ENCODE measurements at places on chromosomes 5 and 9.

DNA sequence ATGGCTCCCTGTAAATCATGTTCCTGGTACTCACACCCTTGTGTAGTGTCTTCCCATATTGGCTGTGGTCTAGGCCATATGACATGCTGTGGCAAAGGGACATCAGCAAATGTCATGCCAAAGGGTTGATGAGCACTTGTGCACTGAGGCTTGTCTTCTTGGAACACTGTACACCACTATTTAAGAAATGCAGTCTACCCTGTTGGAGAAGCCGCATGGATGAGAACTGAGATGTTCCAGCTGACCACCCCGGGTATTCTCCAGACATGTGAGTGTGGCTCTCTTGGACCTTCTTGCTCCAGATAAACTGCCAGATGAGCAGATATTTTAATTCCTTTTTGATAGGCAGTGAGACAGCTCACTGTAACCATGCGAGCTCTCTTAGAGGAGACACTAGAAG, 20.5 kb upstream of the NPR3 start:
- DNase-seq = no peak

DNA sequence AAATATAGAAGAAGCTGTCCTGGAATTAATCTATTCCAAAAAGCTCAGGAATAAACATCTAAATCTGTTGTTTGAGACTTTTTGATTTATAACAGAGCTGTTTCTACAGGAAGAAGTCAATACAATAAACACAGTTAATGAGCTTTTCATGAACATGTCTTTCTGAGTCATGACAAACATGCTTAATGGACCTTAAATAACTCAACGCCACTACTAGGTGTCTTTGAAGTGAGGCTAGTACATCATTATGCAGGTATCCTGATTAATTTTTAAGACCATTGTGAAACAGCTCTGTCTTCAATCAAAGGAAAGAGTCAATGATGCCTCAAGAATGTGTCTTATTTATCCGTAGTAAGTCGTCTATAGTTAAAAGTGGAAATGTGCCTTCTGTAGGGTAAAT, 131.6 kb downstream of the GABRB2 start:
- no peak for DNase-seq

- no peak for DNase-seq
These were observed 157.7 kb upstream of the SLC12A2 start for GRCh38 chr5:127925916-127926315.

- DNase-seq = peak; percentile 79
These were observed 23.9 kb downstream of the PIK3R1 start for GRCh38 chr5:68239487-68239886.

DNA sequence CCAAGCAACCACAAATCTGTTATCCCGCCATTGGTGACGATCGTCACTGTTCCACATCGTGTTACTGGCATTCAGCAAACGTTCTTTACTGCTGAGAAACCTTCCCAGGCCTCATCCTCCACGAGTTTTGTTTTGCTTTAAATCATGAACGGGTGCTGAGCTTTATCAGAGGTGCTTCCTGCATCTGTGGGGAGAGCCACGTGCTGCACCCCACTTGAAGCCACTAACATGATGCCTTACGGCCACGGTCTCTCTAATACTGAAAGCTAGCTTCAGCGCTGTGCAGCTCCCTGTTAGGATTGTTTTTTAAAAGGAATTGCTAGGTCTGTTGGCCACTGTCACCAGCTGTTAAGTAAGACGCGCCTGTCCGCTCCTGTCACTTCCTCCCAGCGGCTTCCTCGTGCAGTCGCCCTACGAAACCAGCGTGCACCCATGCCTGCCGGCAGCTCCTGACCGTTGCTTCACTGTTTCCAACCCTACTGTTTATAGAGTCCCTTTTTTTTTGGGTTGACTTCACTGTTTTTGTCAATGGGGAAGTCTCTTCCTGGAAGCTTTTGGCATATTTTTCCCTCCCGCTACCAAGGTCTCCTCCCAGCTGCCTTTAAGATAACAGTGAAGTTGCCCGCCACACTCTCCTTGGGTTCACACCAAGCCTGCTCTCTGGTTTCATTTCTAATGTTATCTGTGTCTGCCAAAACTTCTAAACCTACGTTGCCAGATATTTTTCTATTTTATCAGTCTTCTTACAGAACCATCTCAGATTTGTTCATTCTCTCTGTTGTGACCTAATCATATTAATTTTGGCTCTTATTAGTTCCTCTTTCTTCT, 20.3 kb downstream of the LPCAT1 start:
- peak; percentile 92 for DNase-seq

DNA sequence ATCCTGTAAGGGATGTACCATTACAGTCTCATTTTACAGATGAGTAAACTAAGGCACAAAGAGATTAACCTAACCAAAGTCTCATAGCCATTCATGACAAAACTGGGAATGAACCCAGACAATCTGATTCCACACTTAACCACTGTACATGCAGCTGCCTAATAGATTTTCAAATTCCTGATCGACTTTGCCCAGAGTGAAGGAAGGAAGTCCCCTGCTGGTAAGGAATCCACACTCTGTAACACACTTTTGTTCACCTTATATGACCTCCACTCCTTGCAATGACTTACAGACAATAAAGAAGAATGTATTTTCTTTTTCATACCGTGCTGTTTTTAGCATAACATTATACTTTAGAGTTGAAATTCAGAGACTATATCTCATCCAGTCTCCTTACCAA, 31.3 kb upstream of the PLPP6 start:
- DNase-seq = no peak

DNA sequence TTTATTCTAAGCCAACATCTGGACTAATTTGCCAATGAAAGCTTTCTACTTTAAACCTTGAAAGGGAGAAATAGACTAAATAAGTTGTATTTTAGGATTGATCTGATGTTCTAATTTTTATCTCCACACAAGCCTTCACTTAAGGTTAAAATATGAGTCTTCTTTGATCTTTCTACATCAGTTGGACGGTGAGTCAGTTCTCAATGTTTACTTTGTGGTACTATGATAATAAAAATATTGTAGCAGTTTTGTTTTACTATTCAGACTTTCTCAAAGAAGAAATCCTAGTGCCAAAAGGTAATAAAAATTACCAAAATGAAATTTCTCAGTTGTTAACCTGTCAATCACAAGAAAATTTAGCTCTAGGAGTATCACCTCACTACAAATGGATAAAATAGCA, 203.5 kb upstream of the RGMB start:
- no peak for DNase-seq

GRCh38 chr5:124631874-124632550, 114.4 kb downstream of the ZNF608 start:
- DNase-seq = no peak

DNA sequence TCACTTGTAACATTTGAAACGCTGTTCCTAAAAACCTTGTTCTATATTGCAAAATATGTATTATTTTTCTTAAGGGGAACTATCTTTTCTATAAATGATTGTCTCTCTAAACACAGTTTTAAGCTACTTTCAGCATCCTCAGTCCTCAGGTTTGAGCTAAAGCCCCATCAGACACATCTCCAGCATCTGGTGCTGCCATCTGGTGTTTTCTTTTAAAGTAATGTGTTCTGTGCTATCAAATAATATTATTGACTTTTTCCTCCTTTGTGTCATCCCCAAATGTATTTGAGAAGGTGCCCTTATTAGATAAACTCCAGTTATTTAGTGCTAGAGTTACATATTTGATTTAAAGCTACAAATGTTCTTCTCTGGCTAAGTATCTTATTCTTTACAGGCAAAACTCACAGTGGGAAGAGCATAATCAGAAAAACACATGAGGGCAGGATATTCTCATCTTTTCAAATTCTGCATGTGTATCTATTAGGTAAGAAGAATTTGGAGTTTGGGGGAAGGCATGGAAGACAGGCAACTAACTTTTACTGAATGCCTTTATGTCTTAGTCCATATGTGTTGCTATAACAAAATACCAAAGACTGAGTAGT, 27.5 kb downstream of the ZNF474 start:
- DNase-seq = no peak

- DNase-seq = no peak
These were observed 260.3 kb upstream of the TNC start for GRCh38 chr9:115378241-115378640.

DNA sequence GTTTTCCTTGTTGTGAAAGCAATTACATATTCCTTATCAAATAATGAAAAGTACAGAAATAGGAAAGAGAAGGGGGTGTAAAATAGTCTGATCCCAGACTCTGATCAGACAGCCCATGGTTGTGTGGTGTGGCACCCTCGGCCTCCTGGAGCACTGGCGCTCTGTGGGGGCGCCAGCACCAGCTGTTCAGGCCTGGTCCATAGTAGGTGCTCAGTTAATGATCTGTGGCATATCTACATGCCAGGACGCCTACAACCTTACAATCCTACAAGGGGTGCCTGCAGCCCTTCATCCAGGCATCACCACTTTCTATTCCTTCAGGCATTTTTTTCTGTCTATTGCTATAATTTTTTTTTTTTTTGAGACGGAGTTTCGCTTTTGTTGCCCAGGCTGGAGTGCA, 16.6 kb downstream of the MIGA2 start:
- DNase-seq = no peak

DNA sequence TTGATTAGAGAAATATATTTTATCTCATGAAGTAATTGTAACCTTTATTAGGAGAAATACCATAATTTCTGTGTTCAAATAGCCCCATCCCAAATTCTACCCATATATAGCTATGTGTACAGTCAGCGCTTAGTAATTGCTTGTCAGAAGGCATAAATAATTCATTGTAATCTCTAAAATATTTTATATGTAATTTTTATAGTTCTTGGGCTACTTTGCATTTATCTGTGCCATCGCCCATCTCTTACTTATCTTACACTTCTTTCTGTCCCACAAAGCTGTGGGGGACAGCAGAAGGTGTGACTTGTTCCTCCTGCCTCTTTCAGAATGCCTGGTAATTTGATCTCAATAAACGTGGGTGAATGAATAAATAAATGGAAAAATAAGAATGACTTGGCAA, 5.5 kb downstream of the ADAMTSL1 start:
- DNase-seq = no peak

DNA sequence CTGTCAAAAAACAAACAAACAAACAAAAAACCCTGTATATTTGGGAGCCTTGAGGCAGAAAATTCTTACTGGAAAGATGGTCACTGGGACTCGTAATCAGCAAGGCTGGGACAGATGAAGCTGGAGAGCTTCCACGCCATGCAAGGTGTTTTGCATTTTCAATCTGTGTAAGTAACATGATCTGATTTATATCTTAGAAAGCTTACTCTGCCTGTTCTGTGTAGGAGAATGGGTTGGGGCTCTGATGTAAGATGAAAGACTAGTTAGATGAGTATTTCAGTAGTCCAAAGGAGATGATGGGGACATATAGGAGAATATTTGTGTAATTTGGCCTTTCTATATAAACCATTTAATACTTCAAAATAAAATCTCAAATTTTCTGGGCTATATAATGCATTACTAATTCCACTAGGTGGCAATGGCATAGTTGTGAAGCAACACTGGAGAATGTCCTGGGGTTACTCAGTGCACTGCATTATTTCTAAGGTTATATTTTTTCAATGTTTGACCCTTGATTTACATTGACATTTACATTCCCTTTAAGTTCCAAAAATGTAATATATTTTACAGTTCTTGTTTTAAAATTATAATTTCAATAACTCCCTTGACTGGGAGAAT, 21.9 kb upstream of the FSD1L start:
- DNase-seq = peak; percentile 54

DNA sequence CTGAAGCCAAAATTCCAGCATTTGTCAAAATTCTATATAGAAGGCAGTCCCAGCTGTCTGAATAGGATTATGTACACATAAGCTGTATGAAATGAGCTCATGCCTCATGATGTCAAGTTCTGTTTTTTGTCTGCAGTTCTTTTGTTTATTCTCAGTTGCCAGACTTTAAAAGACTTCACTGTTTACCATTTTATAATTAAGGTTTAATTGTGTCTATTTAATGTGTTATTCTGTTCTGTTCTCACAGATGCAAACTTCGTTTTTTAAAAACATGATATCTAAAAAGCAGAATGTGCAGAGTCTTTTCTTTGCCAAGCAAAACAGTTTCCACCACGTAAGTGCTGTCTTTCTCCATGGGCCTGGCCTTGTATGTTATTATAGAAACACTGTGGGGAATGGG, 31.1 kb downstream of the ERAP1 start:
- DNase-seq = no peak

DNA sequence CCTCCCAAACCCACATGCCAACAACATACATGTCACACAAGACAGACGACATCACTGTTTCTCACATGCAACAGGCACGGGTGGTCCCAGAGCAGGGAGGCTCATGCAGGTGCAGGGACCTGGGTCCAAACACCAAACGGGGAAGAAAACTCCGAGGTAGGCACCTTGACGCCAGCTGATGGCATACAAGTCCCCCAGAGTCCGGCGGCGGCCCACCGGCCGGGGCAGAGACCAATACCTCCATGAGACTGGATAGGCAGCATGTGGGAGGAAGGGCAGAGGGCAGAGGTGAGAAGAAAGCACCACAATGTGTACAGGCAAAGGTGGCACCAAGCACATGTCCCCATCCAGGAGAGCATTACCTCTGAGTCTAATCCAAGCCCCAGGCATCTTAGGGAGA, 73.0 kb upstream of the UBTD2 start:
- DNase-seq = no peak

GRCh38 chr9:101126556-101126955, 98.0 kb downstream of the PLPPR1 start:
- DNase-seq = no peak

DNA sequence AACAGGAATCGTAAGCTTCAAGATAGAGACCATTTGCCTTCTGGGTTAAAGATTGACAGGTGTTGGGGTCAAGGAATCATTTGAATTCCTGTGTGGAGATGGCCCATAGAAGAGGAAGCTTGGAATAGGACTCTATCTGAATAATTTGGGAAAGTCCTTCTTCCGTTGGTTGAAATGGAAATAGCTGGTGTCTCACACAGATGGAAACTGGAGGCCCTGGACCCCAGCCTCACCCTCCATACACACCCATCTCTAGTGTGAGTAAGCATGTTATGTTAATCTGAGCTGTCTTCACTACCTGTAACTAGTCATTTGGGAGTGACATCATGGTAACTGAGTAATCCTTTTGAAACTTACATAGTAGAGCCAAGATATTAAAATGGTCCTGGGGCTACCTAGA, 184.4 kb downstream of the CD180 start:
- no peak for DNase-seq

GRCh38 chr9:136395345-136396218, 4.4 kb downstream of the SNAPC4 start:
- no peak for DNase-seq

GRCh38 chr5:9192266-9192665, 353.6 kb downstream of the SEMA5A start:
- no peak for DNase-seq

GRCh38 chr5:428754-429452, 14.1 kb upstream of the EXOC3 start:
- no peak for DNase-seq

DNA sequence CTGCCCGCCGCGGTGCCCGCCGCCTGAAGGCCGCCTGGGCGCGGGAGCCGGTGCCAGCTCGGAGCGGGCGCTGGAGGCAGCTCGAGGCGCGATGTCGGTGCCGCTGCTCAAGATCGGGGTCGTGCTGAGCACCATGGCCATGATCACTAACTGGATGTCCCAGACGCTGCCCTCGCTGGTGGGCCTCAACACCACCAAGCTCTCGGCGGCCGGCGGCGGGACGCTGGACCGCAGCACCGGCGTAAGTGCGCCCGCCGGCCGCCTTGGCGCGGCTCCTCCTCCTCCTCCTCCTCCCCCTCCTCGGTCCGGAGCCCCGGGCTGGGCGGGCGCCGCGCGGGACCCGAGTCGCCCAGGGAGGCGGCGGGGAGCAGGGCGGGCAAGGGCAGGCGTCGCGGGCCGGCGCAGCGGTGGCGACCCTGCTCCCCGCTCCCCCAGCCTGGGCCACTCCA, 455 bp downstream of the OLFM1 start:
- DNase-seq = no peak
